ENCODE measurements at places on chromosomes 4 and X.

DNA sequence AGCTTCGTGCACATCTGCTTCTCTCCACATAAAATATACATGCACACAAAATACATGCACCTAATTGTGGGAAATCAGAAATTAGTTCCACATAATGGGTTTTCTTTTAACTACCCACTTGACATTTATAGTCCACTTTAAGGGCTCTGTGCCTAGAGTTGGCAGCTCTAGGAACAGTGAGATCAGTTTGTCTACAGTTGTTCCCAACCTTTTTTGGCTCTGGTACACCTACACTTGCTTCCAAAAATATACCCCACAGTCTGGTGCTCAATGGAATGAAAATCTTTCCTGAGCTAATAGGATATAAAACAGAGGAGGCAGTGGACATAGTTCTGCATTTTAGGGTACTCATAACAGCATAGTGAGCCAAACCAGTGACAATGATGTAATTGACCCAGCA, 36.1 kb downstream of the HDAC8 start:
- no peak for DNase-seq

- no peak for DNase-seq
Observed at GRCh38 chr4:96786306-96786705, 946.4 kb downstream of the PDHA2 start.

DNA sequence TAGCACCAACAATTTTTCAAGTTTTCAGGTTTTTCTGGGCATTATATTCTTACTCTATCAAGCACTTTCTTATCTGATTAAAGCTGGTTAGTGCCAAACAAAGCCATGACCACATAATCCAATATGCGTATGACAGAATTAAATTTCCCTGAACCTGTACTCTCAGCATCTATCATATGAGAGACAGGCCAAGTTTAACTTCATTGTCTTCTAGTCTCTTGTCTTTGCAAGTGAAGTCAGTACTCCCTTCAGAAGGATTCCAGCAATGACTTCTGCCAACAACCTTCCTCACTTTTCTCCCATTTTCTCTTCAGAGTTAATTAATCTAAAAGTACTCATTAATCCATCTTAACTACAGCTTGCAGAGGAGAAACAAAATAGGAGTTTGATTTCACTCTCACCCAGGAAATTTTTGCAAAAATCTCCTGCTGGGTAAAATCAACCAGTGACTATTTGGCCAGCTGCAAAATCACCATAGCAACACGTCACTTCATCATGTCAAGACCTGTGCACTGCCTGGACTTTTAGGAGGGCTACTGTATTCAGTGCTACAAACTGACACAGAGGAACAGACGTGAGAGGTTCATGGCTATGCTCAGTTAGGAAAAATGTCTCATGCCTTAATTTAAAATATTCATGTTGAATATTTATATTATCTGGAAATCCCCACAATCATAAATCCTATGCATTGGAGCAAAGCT, 208.4 kb downstream of the ANTXR2 start:
- DNase-seq = no peak

GRCh38 chr4:70721747-70722146, at the start of gene RUFY3:
Gene RUFY3 (plus strand): TSS chr4:70721964. CDS start chr4:70722574, 610 bp downstream.
- peak; percentile 89 for DNase-seq

GRCh38 chrX:15675490-15675921, 10.9 kb upstream of the CLTRN start:
- no peak for DNase-seq

GRCh38 chr4:30614771-30615170, 105.4 kb upstream of the PCDH7 start:
- DNase-seq = no peak

DNA sequence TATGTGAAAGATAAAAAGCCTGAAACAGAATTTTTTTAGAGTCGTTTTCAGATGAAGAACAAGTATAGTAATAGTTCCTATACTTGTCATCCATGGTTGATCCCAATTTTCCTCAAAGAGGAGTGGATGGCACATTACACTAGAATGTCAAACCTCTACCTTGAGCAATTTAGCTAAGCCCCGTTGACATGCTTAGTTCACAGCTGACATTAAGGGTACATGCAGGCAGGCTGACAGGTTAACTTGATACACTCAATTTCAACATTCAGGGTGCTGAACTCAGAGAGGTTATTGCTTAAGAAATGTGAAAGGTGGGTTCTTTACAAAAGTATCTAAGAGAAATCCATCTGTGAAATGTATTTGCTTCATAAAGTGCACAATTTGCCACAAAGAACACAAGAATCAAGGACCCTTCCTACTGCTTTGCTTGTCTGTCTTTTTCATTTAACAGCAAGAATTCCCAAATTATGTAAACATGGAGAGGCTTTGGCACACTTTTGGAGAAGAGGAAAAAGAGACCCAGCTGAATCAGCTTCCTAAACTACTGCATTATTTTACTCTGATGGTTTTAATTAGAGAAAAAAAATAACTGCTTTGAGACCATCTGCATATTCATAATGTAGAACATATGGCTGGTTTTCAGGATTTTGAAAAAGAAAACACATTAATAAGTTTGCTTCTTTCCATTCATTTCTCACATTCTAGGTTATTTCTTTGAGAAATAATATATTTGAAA, 122.5 kb upstream of the DDIT4L start:
- DNase-seq = no peak

GRCh38 chr4:86506591-86506990, 87.5 kb upstream of the PTPN13 start:
- DNase-seq = no peak

DNA sequence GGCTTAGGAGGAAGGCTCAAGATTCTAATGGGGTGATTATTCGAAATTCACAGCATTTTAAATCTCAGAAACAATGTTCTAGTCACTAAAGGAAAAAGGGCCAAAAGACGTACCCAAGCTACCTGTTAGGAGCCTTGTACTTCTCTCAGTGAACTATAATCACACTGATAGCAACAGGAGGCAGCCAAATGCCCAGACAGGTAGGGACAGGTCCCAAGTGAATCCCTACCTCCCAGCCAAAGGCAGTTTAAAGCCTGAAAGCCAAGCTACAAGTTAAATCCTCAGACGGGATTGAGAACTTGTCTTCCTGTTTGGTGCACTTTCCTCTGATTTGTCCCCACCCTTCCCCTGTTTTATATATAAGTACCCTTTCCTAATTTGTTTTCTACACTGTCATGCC, 24.3 kb upstream of the HHIP start:
- no peak for DNase-seq

- no peak for DNase-seq
Observed at GRCh38 chr4:76964769-76965168, 15.2 kb downstream of the SEPTIN11 start.

DNA sequence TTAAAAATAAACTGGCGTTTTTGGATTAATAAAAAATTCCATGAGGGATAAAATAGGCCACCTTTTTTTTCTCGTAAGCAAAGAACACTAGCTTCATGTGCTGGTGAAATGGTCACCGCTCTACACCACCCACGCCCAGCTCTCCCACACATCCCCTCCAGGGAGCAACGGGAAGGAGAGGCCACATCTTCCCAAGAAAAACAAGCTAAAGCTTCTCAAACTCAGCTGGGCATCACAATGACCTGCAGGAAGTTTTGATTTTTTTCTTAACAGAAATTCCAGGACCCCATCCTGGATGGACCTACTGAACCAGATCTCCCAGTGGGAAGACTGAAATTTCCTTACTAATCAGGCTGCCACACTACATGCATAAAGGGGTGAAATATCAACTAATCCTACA, 9.8 kb downstream of the TSPAN5 start:
- DNase-seq = no peak

GRCh38 chr4:91497892-91498291, 805.9 kb upstream of the GRID2 start:
- DNase-seq = no peak

- no peak for DNase-seq
Observed at GRCh38 chr4:118773429-118773792, 62.5 kb downstream of the SEC24D start.

- DNase-seq = no peak
Observed at GRCh38 chr4:59127743-59128142, 2017.6 kb upstream of the IGFBP7 start.

DNA sequence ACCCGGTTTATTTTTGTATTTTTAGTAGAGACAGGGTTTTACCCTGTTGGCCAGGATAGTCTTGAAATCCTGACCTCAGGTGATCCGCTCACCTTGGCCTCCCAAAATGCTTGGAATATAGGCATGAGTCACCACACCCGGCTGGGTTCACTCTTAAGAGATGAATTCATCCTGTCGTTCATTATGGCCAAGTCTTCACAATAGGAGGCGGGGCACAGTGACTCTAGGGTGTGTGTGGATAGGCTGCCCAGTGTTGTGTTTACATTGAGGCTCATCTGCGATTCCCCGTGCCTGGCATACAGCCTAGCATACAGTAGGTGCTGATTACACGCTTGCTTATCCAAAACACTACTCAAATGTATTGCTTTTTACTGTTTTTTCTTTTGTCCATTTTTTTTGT, 41.3 kb upstream of the IGFBP7 start:
- no peak for DNase-seq

- no peak for DNase-seq
Observed at GRCh38 chrX:100695302-100695701, 36.6 kb downstream of the SYTL4 start.

DNA sequence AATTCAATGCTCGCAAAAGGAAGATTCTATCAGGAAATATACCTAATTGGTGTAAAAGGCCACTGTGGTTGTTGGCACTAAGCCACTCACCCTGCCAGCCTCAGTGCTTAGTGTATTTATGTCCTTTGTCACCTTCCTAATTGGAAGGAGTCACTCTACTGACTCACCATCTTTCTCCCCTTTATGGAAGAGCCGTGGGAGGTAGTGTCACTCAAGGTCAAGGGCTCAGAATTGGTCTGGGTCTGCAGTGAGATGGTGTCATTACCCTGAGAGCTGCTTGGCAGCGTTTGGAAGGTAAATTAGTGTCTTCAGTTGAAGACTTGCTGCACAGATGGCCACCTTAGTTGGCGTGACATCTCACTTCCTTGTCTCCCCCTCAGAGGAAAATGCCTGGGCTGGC, 41.7 kb upstream of the CDKN2AIP start:
- DNase-seq = no peak

DNA sequence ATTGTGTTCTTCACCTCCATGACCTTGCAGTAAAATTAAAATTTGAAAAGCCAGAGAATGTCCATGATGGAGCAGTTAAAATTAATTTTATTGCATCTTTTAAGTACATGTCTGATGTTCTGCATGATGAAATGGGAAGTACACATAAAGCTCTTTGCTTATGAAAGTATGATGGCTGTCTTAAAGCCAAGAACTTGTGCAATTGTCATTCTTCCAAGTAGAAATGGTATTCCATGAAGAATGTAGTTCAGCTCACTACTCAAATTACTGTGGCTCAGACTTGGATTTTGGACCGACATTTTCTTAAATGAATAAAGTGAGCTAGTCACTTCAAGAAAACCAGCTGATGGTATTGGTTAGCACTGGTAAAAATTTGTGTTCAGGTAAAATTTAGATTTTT, 161.7 kb upstream of the CXCL13 start:
- no peak for DNase-seq

- no peak for DNase-seq
Observed at GRCh38 chr4:79563219-79563618, 155.2 kb upstream of the GK2 start.

- no peak for DNase-seq
Observed at GRCh38 chr4:119151161-119151560, 15.5 kb downstream of the MYOZ2 start.

DNA sequence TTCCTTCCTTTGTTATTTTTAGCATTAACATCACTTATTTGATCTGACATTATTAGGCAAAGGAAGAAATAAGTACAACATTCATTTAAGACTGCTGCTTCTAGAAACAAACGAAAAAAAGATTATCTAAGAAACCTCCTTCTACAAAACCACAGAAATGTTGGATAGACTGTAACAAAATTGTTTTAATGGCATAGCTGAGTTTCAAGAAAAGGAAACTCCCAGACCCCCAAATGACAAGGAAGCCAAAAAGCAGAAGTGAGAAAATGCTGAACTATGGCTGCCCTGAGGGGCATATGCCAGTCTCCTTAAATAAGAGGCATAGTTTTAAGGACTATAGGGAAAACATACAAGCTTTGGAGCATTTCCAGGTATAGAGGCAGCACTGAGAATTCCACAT, 1431.6 kb upstream of the TENM3 start:
- DNase-seq = no peak

GRCh38 chr4:4409416-4410115, 22.7 kb downstream of the NSG1 start:
- no peak for DNase-seq

DNA sequence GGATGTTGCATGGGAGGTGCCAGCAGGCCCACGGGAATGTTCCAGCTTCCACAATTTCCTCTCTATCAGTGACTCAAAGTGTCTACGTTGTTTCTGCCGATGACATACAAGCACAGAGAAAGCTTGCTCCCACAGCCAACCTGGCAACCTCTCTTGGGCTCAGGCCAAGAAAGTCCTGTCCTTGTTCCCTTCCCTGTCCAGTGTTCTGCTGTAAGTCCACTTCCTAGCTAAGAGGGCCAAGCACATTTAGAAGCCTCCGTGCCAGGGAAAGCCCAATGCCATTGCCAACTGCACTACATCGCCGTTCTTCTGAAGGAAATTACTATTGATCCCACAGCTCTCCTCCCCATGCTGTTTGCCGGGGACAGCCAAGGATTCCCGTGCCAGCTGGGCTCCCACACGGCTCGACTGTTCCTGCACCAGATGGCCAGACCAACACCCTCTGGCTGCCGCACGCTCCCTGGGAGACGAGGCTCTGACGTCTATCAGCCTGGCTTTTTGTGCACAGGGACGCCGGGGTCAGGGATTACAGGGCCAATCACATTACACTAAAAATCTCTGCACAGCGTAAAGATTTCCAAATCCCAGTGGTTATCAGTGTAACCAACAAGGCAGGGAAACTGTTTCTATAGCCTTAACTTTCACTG, 284.0 kb downstream of the BCOR start:
- DNase-seq = peak; percentile 52

DNA sequence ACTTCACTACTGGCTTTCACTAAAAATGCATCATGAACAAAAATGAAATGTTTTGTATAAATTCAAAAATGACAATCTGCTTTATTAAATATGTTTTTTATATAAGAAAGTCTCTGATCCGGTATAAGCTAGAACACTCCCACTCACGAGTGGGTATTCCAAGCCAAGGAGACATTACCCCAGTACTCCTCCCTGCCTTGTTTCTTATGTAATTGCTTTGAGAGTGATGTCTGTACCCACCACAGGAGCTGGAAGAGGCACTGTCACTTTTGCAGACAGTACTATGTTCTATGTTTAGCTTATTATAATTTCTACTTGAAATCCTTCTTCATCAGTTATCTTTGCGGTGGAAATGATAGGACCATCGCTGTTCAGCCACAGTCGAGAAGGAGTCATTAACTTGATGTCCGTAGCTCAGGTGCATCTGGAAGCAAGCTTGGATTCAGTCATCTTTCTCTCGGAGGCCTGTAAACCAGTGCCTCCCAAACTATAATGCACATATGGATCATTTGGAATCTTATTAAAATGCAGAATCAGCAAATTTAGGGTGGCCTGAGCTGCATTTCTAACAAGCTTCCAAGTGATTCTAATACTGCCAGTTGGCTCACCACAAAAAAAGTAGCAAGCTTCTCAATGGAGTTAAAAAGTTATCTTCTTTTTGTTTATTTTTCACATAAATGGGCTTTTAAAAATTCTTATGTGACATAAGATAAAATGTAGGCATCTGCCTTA, 396.4 kb downstream of the GRIA2 start:
- DNase-seq = no peak
